Fibroblast of skin of abdomen (primary cell): ENCODE measurements at places on chromosomes 11 and 22.
A peak's percentile ranks its signal among the peaks of the same experiment; 100 is the strongest.

DNA sequence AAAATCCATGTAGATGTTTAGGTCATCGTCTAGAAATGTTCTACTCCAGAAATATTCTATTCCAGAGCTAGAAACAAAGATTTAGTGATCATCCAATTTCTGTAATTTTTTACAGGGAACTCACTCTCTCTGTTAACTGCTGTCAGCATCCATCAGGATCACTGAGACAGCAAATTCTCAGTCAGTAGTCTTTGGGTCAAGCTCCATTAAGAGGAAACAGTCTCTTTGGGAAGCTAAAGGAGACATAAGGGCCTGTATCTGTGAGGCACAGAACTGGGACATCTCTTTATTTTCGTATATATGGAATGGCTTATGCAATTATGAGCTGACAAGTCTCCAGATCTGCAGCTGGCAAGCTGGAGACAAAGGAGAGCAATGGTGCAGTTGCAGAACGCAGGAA lies 48.3 kb downstream of the PIK3C2A start:
- no peak for DNase-seq

- peak; percentile 87 for DNase-seq
Observed at GRCh38 chr11:111001986-111002611, 243.4 kb upstream of the POU2AF2 start.

- DNase-seq = no peak
Observed at GRCh38 chr22:24827296-24827695, 21.3 kb downstream of the SGSM1 start.

GRCh38 chr22:37449331-37450001 lies 22.2 kb upstream of the ELFN2 start:
- DNase-seq = no peak

DNA sequence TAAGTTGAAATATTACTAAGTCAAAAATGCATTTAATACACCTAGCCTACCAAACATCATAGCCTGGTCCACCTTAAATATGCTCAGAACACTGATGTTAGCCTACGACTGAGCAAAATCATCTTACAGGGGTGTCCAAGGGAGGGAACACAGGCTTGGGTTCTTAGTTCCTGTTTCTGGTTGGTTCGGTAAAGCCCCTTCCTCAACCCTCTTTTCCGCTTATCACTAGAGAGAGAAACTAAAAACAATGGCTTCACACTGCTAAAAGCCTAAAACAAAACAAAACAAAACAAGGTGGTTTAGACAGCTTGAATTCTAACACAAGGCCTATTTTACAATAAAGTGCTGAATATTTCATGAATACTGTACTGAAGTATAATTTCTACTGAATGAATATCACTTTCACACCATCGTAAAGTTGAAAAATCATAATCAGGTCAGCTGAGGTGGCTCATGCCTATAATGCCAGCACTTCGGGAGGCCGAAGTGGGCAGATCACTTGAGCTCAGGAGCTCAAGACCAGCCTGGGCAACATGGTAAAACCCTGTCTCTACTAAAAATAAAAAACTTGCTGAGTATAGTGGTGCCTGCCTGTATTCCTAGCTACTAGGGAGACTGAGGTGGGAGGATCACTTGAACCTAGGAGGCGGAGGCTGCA lies 118.0 kb downstream of the SIK3 start:
- DNase-seq = no peak

GRCh38 chr11:115720602-115721245 lies 216.5 kb upstream of the CADM1 start:
- no peak for DNase-seq
